Pons (tissue), 1 donor: ENCODE measurements at places on chromosomes 5 and 9.

DNA sequence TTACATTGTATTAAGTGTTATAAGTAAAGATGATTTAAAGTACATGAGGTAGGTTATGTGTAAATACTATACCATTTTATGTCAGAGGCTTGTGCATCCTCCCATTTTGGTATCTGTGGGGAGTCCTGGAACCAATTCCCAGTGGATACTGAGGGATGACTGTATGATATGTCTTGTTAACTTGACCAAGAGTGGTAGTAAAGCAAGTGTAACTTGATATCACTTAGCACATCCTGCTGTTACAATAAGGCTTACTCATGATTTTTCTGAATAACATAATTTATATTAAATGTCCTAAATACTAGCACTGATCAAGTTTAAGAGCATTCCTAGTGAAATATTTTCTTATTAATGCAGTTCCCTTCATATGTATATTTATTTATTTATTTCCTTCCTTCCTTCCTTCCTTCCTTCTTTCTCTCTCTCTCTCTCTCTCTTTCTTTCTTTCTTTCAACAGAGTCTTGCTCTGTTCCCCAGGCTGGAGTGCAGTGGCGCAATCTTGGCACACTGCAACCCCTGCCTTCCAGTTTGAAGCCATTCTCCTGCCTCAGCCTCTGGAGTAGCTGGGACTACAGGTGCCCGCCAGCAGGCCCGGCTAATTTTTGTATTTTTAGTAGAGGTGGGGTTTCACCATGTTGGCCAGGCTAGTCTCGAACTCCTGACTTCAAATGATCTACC is 7.5 kb downstream of the NDFIP1 start:
- DNase-seq, result no peak

GRCh38 chr9:126513159-126514036 is 100.3 kb upstream of the LMX1B start:
- no peak for DNase-seq

GRCh38 chr9:38518826-38519225 is 94.6 kb upstream of the IGFBPL1 start:
- DNase-seq, result no peak

DNA sequence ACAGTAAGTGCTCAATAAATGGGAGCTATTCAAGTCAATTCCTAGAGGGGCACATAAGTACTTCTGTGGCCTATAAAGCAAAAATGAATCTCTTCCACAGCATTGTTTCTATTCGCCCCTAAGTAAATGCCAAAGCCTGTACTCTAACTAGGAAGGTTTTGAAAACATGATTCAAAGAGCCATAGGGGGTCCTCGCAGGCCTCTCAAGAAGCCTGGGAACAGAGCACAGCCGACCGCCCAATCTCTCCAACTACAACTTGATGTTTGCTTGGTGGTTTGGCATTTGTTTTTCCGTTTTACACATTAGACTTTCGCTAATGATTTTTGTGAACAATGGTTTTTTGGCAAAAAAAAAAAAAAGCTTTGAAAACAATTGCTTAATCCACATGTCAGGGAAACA is 19.4 kb downstream of the EFNA5 start:
- no peak for DNase-seq

DNA sequence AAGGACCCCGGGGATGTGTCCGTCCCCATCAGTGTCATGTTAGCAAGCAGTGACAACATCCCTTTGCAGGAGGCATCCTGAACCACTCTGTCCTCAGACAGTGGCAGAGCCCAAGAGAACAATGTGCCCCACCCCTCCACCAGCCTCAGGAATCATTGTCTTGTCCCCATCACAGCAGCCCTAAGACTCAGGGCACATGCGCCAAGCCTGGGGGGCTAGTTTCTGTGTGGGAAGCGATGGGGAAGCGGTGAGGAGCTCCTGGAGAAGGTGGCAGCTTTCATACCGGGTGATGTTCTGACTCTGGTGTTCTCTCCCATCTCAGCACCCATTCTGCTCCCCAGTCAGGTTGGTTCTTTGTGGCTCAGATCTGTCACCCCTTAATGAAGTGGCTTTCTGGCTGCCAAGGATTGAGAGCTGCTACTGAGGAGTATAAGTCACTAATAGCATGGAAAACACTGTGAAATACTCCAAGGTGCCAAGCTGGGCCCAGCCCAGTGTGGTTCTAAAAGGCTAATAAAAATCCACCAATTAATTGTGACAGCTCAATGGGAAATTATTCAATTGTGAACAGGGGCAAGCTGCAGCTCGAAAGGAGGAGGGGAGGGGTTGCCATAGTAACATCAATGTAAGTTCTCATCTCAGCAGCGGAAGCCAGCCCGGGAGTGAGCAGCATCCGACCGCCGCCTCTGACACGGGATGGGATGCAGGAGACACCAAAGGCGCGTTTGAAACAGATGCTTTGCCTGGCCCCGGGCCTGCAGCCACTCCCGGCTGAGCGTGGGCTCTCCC is 4.7 kb downstream of the QRFP start:
- no peak for DNase-seq

GRCh38 chr5:31407921-31408693 is 123.8 kb downstream of the DROSHA start:
- no peak for DNase-seq

DNA sequence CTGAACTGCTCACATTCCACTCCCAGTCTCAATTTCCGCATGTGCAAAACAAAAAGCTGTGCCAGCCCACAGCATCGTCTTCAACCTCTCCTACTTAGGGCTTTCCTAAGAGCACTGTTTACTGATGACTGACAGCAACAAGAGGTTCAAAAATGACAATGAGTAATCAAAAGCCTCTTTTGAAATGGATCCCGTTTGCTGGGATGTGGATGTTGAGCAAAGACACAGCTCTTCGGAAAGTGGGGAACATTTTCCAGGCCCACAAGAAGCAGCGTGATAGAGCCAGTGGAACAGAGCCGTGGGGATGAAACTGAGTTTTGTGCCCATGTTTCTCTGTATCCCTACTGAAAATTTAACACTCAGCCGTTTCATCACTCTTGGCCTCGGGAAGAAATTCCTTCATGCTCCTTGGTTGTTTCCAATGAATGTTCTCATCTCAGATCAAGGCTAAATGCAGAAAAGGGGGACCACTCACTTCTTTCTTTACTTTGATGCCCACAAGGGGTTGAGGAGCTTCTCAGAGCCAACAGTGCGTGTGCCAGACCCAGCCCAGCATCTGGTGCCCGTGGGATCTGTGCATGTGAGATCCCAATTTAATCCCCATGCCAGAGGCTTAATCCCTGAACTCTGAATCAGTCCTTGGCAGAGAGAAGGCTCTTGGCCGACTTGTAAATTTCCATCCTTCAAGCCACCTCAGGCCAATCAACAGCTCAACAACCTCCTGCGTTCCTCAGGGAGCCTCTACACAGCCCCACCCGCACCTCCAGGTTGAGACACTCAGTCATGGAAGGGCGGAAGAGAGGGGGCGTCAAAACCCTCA is 230.2 kb upstream of the DAPK1 start:
- no peak for DNase-seq

DNA sequence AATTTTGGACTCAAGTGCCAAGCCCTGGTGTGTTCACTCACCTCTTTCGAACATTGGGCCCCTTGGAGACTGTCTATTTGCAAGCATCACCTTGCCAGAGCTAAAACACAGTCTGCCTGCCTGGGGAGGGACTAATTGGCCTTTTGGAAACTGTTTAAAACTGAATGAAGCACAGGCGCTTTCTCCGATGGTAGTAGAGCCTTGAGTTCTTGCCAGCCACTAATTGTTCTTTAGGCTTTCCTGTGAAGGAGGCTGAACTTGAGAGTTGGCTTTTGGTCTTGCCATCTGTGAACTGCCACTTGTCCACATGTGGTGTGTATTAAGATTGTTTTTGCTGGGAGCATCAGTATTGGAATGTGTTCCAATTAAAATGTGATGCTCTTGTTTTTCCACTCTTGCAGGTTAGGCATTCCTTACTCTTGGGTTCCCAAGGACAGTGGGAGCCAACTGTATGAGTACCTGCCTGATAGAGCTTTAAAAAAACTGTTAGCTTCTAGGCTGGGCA is 26.0 kb downstream of the GARNL3 start:
- no peak for DNase-seq

- no peak for DNase-seq
Observed at GRCh38 chr5:10562201-10563109, 1.4 kb upstream of the ANKRD33B start.

GRCh38 chr5:57441557-57441956 is 41.1 kb downstream of the ACTBL2 start:
- DNase-seq, result no peak

DNA sequence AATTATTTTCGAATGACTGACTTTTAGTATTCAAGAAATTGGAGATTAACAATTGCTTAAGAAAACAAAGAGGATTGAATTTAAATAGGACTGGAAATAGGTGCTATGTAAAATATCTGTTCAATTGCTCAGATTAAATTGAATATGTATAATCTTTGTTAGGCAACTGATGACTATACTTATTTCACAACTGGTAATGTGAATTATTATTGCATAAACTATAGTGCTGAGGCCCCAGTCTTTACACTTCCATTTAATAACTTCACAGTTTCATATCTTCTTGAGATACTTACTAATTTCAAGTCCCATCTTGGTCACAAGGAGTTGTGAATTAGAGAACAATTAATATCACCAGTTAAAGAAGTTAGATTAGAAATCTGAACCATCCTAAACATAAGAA is 16.7 kb downstream of the CEP78 start:
- no peak for DNase-seq

GRCh38 chr5:88391991-88392390 is 123.3 kb upstream of the TMEM161B start:
- DNase-seq, result peak; percentile 35

GRCh38 chr9:79362100-79363081 is 209.4 kb upstream of the TLE4 start:
- DNase-seq, result no peak
